ENCODE measurements at places on chromosomes 11 and 22. TPM values are rescaled to one million over a fixed set of nuclear protein-coding genes. Genes with fewer than 3 reads are reported as not detected.

The EMID1 gene
- polyA plus RNA-seq: 0.40 TPM

The RFPL1 gene
- polyA plus RNA-seq: not detected

The MRGPRX4 gene
- not detected for polyA plus RNA-seq

The RPS6KB2 gene
- polyA plus RNA-seq: 51.4 TPM

The CRYBA4 gene
- polyA plus RNA-seq: 0.59 TPM

DNA sequence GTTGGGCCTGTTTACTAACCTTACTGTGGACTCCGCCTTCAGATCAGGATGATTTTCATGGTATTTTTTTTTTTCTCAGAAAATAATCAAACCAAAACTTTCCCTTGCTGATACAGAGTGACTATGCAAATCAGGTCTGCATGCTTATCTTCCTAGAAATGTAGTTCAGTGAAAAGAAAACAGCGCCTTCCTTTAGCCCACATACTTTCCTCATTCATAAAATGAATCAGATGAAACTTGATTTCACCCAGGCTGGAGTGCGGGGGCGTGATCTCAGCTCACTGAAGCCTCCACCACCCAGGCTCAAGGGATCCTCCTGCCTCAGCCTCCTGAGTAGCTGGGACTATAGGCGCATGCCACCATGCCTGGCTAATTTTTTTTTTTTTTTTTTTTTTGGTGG is 26.0 kb downstream of the ZNRF3 start:
- DNase-seq: peak; percentile 83
- no peaks in the 10 kb centered on the region for H3K4me1 ChIP-seq
- H3K27ac ChIP-seq: no peak overlapping the region
- no peaks in the 10 kb centered on the region for H3K36me3 ChIP-seq
- H3K27me3 ChIP-seq: no peaks in the 10 kb centered on the region

DNA sequence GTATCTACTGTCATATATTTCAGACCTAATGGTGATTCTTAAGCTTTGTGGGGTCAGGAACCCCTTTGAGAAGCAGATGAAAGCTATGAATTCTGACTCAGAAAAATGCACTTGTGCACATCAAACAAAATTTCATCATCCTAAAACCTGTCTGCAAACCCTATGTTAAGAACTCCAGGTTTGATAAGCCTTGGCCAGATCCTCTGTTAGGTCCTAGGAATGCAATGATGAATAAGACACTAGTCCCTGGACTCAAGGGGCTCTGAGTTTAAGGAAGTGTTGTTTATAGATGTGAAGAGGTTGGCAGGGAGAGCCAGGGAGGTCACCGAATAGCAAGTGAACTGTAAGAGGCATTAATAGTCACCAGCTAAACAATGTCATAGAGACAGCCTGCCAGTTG is 103.2 kb downstream of the SPON1 start:
- H3K4me1 ChIP-seq: no peaks in the 10 kb centered on the region
- no peak overlapping the region for H3K27ac ChIP-seq
- H3K4me3 ChIP-seq: no peak overlapping the region
- no peaks in the 10 kb centered on the region for H3K36me3 ChIP-seq

DNA sequence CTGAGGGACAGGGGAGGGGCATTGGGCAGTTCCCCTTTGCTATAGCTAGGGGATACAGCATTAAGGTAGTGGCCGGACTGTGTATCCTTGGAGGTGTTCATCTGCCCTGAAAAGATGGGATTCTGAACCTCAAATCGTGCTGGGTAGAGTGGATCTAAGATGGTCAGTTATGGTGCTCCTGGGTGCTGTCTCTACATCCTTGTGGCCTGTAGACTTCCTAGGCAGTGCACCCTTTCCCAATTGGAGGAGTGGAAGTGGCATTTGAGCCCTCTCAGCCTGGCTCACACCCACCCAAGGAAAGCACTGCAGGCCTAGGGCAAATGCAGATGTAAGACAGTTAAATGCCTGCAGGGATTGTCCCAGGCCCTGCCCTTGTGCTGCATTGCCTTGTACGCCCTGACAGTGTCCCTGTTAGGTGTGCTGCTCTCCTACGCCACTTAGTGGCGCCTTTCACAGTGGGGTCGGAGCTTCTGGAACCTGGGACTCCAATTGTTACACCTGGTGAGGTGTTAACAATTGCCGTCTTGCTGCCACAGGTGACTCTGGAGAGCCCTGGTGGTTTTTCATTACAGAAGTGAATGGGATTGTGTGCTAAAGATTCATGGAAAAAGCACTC is 35.0 kb downstream of the PPFIBP2 start:
- H3K36me3 ChIP-seq: no peaks in the 10 kb centered on the region
- H3K27me3 ChIP-seq: no peaks in the 10 kb centered on the region

- H3K27me3 ChIP-seq: no peaks in the 10 kb centered on the region
- H3K36me3 ChIP-seq: peaks cover 45% of the 10 kb centered on the region
- H3K4me1 ChIP-seq: peaks cover 27% of the 10 kb centered on the region
- no peak overlapping the region for H3K4me3 ChIP-seq
Observed at GRCh38 chr11:119000906-119001305, 3.0 kb downstream of the CENATAC start.

GRCh38 chr22:26342745-26343410 is 86.2 kb upstream of the ASPHD2 start:
- H3K36me3 ChIP-seq: no peaks in the 10 kb centered on the region
- DNase-seq: no peak
- peaks cover 4% of the 10 kb centered on the region for H3K27me3 ChIP-seq
- H3K27ac ChIP-seq: no peak overlapping the region
- H3K4me3 ChIP-seq: no peak overlapping the region
- H3K4me1 ChIP-seq: no peaks in the 10 kb centered on the region

DNA sequence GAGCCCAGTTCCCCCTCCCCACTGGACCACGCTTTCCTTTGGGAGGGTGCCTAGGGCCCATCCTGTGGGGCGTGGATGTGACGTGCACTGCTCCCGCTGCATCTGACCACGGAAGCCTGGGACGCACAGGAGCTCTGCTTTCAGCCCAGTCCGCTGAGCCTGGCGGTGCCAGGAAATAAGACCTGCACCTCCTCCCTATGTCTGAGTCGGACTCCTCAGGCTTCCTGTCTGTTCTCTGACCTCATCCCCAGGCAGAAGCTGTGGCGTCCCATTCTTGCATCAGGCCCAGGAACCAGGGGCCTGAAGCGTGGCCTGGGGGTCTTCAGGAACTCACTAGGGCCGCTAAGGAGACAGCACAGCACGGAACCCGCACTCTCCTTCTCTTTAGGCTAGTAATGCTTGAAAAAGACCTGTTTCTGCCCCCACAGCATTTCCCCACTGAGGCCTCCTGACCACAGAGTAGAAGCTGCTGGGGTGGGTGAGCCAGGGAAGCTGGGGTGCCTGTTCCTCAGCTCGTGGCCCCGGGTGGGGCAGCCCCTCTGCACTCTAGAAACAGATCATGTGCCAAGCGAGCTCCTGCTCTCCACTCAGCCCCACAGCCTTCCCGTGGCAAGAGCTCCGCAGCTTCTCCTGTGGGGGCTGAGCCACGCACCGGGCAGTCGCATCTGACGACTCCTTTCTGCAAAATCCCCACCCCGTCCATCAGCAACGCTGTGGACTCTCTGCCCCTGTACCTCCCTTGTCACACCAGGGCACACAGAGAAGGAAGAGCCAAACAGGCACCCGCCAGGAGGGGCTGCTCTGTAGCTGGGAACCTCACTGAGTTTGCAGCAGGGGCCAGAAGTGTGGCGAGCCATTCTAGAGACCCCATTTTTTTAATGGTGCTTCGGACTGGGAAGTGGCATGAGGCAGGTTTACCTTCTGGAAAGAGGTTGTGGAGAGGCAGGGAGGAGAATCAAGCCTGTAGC is 22.6 kb downstream of the MOV10L1 start:
- no peaks in the 10 kb centered on the region for H3K27me3 ChIP-seq
- no peak overlapping the region for H3K4me3 ChIP-seq
- no peaks in the 10 kb centered on the region for H3K36me3 ChIP-seq
- H3K4me1 ChIP-seq: no peaks in the 10 kb centered on the region
- no peak overlapping the region for H3K27ac ChIP-seq

DNA sequence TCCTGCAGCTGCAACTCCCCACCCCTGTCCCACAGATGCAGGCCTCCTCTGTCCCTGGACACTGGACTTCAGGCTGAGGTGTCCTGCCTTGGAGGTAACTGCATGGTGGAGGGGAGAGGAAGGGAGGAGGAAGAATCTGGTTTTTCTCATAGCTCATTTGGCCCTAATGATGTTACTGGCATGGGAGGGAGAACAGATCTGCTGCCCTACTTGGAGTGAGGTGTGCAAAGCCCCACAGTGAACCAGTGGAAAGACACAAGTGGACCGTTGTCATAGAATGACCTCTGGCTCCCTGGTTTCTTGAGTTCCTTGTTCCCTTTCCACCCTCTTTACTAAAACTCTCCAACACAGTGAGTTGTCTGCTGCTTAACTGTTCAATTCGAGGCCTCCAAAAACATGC is 215.9 kb downstream of the BARX2 start:
- no peaks in the 10 kb centered on the region for H3K27me3 ChIP-seq
- no peak overlapping the region for H3K4me3 ChIP-seq
- no peak overlapping the region for H3K27ac ChIP-seq
- DNase-seq: no peak
- H3K4me1 ChIP-seq: no peaks in the 10 kb centered on the region

DNA sequence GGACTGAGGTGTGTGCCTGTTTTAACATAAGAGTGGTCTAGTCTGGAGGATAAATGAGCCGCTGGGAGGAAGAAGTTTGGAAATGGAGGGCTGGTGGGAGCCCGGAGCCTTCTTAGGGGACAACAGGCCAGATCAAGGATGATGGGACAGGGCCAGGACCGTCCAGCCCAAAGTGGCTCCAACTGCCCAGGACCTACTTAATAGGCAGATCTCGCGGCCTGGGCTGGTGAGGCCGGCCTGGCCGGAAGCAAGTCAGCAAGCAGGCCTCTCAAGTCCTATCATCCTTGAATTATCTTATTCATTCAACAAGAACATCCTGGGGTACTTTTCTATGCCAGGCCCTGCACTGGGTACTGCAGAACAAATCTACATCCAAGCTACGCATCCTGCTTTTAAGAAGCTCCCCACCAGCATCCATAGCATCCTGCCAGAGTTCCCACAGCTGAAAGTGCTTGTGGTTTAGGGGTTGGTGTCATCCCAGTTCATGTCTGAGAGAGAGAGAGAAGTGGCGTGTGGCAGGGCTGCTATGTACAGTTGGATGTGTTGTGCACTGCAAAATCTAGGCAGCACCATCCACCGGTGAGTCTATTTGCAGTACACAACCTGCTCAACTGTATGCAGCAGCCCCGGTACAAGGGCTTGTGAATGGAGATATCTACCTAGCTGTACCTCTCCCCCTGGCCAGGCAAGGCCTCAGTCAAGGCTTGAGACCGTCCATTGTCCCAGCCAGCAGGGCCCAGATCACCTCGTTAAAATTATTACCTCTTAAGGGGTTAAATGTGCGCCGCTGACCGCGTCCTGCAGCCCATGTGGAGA is 82.1 kb downstream of the FBLN1 start:
- no peaks in the 10 kb centered on the region for H3K36me3 ChIP-seq
- no peak overlapping the region for H3K4me3 ChIP-seq
- no peak for DNase-seq
- H3K4me1 ChIP-seq: no peaks in the 10 kb centered on the region

DNA sequence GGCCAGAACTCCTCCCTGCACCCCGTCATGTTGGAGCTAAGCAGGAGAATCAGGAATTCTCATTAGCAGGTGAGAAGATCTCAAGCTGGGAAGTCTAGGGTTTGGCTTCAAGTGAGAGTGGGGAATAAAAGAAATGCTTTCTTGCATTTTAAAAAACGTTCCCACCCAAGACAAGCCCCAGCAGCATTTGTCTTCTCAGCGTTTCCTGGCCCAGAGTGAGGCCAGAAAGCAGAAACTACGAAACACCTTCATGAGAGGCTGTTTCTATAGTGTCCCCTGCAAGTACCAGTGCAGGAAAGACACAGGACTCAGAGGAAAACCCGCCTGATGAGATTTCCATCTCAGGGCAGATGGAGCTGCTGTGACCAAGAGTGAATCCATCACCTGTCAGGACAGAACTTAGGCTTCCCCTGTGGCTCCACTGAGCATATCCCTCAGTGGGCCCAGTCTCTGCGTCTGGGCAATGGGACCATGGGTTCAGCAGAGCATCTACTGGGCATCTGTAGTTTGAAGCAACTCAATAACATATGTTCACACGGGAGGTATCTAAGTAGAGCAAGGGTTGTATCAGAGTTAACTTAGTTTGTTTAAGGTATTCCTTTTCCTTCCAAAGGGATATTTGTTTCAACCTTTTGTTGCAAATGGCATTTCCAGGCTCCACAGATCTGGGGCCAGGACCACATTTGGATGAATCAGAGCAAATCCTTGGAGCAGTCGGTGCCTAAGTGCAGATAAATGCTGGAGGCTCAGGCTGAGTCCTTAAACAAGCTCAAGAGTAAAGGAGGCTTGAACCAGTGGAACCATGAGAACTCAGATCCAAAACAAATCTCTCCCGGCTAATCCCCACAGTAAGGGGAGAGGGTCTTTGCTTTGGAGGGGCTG is 548.3 kb downstream of the MIAT start:
- no peaks in the 10 kb centered on the region for H3K36me3 ChIP-seq
- no peak overlapping the region for H3K4me3 ChIP-seq
- no peaks in the 10 kb centered on the region for H3K4me1 ChIP-seq

- no peaks in the 10 kb centered on the region for H3K4me1 ChIP-seq
- no peak overlapping the region for H3K27ac ChIP-seq
- DNase-seq: no peak
Observed at GRCh38 chr22:42760806-42761565, 40.3 kb upstream of the A4GALT start.

Measured in CD4-positive, CD25-positive, alpha-beta regulatory T cell (primary cell).